Erythroblast (primary cell): ENCODE measurements at places on chromosomes 11 and 22.

- no peak for DNase-seq
Measured at GRCh38 chr22:46905415-46905814, 143.0 kb downstream of the TBC1D22A start.

GRCh38 chr22:31821572-31821971 is 67.8 kb downstream of the DEPDC5 start:
- DNase-seq = no peak

GRCh38 chr11:12284316-12285050 is 92.9 kb upstream of the PARVA start:
- no peak for DNase-seq

- DNase-seq = no peak
Measured at GRCh38 chr22:29291215-29291614, 15.2 kb upstream of the GAS2L1 start.

- DNase-seq = no peak
Measured at GRCh38 chr11:10970926-10971325, 113.1 kb upstream of the ZBED5 start.

DNA sequence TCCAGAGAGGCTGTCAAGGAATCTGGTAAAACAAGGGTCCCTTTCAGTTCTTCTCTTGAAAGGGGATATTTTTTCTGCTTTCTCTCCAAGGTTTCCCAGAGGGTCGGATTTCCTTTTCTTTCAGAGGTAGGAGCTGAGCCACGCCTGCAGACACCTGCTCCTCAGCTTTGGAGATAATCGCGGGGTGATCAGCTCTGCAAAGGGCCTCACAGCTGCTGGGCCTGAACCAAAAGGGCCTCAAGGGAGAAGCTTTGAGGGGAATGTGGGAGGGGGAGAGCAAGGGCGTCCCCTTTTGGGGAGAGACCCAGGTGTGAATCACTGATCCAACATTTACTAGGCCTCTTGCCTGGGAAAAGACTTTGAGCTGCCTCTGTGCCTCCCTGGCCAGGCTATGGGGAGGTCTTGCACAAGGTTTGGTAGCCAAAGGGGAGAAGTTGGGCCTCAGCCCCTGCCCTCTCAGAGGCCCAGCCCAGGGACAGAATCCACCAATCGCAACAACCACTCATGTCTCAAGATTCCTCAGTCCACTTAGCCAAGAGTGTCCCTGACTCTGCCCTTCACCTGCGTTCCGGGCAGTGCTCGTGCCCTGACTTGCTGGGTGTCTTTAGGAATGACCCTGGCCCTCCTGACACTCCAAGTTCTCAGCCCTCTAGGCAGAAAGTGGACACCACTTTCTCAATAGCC is 14.0 kb upstream of the TP53I11 start:
- no peak for DNase-seq

DNA sequence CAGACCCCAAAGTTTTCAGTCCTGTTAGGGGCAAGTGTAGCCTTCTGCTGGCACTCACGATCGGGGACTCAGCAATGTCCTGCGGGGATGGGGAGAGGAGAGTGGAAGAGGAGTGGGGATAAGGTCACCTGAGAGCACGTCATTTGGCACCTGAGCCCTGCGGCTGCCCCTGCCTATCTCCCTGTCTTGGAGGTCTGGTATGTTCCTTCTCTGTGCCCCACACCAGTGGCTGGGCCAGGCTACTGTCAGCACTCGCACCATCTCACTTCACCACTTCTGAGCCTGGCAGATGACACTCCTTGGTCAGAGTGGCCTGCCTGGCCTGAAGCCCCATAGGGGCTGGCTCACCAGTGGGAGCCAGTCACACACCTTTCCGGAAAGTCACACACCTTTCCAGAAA is 20.1 kb upstream of the CHADL start:
- DNase-seq = no peak

DNA sequence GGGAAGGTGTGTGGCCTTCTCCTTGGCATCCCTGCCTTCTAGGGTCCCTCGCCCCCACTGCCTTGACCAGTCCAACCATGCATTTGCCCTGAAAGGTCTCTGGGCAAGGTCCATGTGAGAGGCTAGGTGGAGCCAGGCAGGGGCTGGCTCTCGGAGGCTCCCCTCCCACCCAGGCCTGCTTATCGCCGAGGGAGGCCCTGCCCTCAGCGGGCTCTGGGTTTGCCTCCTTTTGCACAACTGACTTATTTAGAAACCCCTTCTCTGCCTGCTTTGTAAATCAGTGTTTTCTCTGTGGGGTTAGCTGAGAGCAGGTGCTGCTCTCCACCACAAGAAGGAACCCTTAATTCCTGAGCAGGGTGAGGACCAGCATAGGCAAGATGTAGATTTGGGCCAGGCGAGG is 47.7 kb downstream of the CD82 start:
- DNase-seq = peak; percentile 83

DNA sequence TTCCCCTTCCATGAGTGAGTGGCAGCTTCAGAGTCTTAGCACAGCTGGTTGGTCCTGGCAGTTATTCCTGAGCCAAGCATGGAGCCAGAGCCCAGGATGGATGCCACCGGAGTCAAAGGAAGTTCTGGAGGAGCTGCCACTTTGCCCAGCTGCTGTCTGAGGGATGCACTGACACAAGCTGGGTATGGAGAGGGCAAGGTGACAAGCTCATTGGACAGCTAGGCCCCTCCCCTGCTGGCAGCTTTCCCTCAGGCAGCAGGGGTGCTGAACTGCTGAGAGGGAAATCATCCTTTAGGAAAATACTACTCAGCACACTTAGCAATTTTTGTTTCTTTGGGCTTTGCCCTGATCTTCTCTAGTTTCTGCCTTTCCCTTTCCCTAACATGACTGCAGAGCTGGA is 99.3 kb upstream of the SESN3 start:
- no peak for DNase-seq

DNA sequence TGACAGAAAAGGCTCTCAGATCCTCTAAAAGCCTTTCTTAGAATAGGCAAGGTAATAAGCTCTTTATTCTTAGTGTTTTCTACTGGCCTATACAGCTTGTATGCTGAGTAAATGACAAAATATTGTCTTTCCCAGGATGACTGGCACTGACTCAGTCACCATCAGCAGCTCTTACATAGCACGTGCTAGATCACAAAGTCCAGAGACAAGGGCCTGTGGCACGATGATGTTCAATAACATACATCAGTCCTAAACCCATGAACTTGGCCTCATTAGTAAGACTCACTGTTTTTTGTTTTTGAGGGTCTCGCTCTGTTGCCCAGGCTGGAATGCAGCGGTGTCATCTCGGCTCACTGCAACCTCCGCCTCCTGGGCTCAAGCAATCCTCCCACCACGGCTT is 42.7 kb downstream of the CELF1 start:
- DNase-seq = no peak

- no peak for DNase-seq
Measured at GRCh38 chr22:41776381-41776780, 24.1 kb upstream of the CCDC134 start.

GRCh38 chr11:19946681-19947080 is 213.6 kb downstream of the DBX1 start:
- DNase-seq = no peak

DNA sequence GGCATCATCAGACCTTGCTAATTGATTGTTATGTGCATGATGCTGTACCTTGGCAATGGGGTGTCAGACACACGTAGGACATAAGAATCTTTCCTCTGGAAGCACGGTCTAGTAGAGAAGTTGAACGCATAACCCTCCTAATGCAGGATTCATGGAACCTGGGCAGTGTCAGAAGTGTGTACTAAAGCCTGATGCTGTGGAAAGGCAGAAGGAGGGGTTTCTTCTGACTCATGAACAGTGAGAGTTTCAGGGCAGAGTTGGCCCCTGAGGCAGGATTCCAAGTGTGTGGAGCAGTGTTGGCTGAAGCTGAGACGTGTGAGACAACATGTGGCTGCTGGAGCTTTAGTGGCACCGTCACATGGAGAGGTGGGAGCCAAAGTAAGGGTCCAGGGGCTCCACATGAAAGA is 3.5 kb downstream of the PANX1 start:
- DNase-seq = no peak

DNA sequence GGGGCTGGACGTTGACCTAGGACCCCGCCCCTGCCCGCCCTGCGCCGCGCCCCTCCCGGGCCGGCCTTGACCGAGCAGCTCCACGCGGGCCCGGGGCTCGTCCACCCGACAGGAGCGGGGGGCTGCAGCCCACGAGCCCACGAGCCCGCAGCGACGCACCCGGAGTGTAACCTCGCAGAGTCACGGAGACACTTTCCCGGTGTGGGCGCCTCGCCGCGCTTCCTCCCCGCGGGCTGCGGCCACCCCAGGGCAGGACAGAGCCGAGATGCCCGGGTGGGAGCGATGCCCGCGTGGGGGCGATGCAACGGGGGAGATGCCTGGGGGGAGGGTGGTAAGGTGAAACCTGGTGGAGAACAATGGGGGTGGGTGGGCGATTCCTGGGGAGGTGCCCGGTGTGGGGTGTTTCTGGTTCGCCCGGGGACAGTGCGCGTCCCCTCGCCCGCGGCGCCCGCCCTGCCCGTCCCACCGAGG is 4.9 kb upstream of the ZBED4 start:
- DNase-seq = no peak

DNA sequence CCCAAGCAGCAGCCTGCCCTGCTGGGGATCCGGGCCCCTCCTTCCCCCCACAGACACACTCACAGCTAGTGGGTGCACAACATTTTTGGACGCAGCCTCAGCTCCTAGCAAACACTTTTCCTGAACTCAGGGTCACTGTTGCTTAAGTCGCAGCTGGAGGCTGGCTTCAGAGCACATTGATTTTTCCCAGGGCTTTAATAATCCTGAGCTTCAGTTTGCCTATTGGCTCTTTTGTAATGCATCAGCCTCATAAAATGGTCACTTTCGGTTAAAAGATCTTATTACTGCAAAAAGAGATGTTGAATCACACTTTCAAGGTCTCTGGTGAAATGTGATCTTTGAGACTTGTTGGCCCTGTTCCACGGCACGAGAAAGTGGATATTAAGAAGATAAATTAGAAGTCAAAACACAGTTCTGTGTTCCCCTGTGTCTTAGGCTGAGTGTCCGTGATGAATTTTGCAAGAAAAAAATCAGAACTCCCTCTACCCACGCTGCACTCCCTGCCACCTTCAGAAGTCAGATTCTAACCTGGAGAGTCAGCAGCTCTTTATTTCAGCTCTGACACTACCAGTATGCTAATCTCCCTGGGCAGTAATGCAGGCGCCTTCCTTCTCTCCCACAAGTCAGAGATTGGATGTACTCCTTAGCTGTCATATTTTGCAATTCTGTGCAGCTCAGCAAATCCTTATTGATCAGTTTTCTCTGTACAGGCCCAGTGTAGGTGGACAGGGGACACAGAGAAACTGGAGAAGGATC is 158.2 kb upstream of the E2F8 start:
- DNase-seq = no peak

- no peak for DNase-seq
Measured at GRCh38 chr11:46343520-46343919, 3.7 kb upstream of the DGKZ start.

GRCh38 chr22:27880778-27881394 is 38.2 kb downstream of the PITPNB start:
- DNase-seq = peak; percentile 67

GRCh38 chr22:35619336-35620094 is 2.4 kb upstream of the MB start:
- no peak for DNase-seq

- DNase-seq = no peak
Measured at GRCh38 chr11:8658321-8659057, 24.0 kb downstream of the TRIM66 start.

DNA sequence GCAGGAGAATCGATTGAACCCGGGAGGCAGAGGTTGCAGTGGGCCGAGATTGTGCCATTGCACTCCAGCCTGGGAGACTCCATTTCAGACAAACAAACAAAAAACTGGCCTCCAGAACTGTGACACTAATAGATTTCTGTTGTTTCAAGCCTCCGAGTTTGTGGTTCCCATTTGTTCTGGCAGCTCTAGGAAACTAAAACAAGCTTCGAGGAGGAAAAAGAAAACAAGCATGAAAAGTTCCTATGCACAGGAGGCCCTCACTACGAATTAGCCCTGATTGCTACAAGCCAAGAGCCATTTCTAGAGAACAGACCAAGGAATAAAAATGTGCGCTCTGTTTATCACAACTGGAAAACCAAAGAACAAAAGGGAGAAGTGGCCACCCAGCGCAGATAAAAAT is 47.8 kb upstream of the SHANK2 start:
- DNase-seq = no peak

DNA sequence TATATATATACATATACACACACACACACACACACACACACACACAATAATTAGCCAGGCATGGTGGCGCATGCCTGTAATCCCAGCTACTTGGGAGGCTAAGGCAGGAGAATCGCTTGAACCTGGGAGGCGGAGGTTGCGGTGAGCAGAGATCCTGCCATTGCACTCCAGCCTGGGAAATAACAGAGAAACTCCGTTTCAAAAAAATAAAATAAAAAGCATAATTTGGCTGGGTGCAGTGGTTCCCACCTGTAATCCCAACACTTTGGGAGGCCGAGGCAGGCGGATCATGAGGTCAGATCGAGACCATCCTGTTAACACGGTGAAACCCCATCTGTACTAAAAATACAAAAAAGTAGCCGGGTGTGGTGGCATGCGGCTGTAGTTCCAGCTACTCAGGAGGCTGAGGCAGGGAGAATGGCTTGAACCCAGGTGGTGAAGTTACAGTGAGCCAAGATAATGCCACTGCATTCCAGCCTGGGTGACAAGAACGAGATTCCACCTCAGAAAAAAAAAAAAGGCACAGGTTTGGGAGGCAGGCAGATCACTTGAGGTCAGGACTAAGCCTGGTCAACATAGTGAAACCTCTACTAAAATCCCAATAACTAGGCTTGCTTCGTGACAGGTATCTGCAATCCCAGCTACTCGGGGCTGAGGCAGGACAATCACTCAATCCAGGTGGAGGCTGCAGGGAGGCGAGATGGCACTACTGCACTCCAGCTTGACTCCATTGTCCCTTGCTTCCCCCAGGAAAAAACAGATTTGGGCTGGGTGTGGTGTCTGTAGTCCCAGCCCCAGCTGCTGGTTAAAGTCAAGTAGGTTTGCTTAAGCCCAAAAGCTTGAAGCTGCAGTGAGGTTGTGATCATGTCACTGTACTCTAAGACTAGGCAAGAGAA is 11.8 kb upstream of the WDR74 start:
- no peak for DNase-seq

DNA sequence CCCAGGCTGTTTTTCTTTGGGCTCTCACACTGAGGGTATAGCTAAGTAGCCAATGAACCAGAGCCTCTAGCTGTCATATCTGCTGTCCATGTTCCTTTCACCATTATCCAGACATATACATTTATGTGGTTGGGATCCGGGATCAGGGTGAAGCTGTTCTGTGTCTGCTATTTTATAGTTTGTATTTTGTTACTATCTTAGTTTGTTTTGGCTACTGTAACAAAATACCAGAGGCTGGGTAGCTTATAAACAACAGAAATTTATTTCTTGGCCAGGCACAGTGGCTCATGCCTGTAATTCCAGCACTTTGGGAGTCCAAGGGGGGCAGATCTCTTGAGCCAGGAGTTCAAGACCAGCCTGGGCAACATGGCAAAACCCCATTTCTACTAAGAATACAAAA is 40.5 kb upstream of the CABP7 start:
- no peak for DNase-seq
